ENCODE measurements at places on chromosomes 5 and 9.

DNA sequence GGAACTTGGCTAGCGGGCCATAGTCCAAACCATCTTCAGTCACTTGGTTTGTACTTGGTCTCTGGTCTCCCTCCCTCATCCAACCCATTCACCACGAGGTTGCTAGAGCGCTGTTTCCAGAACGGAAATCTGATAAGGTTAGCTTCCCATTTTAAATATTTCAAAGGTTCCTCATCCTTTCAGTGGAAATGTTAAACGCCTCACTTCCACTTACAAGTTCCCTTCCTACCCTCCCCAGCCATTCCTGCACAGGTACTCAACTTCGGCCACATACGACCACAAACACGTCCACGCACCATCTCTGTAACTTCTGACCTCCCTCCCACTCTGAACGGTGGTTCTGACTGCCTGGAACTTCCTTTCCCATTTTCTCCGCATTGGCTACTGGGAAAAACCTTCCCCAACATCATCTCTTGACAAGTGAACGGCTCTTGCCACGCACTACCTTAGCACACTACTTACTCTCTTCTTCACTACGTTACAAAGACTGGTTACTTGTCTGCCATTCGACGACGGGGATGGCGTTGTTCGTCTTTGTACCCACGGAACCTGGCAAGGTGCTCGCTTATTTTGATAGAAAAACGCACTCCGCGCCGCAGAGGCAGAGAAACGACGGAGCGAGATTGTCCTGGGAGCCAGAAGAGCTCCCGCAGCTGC, 629 bp downstream of the CCNH start:
- DNase-seq: peak; percentile 1

- DNase-seq: no peak
These were observed 52.5 kb downstream of the ZNF474 start for GRCh38 chr5:122181863-122182262.

DNA sequence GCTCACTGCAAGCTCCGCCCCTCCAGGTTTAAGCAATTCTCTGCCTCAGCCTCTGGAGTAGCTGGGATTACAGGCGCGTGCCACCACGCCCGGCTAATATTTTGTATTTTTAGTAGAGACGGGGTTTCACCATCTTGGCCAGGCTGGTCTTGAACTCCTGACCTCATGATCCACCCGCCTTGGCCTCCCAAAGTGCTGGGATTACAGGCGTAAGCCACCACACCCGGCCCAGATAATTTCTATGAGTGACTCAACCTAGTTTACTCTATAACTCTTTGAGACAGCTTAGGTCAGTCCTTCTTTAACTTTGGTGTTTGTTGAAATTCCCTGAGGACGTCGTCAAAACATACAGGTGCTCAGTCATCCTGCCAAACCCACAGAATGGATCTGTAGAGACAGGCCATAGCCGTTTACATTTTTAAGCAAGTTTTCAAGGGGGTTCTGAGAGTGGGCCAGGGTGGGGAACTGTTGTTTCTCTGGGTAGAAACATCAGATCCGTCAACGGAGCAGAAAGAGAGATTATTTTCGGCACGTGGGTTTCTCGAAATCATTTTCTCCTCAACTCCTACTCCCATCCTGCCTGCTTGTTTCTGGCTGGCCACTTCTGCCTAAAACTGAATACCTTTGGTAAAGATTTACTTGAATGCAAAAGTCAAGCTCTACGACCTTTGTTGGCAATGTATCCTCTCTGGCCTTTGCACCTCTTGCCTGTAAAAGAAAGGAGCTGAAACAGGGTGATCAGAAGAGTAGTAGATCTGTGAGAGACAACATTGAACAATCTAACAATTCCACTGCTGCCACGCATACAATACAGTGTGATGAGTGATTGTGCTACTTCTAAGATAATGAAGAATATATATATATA, 6.0 kb upstream of the BOD1 start:
- no peak for DNase-seq

DNA sequence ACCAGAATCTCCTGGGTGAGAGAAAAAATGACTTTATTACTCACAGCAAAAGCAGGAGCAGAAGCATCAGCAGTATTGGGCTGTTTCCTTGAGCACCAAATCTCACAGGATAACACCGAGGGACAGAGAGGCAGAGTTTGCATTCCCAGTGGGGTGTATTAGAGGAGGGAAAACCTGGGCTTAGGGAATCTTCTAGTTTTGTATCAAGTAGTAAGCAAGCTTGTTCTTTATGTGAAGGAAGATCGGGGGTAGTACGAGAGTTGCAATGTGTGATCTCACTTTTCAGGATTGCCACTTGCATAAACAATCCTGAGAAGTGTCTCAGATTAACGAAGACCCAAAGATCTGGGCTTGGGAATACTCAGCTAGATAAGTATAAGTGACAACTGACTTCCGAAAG, 1163.0 kb downstream of the TAF11L14 start:
- DNase-seq: no peak

- no peak for DNase-seq
These were observed 347.4 kb downstream of the PSAT1 start for GRCh38 chr9:78644359-78644758.

- DNase-seq: no peak
These were observed 104.8 kb downstream of the GNA14 start for GRCh38 chr9:77543131-77543822.

DNA sequence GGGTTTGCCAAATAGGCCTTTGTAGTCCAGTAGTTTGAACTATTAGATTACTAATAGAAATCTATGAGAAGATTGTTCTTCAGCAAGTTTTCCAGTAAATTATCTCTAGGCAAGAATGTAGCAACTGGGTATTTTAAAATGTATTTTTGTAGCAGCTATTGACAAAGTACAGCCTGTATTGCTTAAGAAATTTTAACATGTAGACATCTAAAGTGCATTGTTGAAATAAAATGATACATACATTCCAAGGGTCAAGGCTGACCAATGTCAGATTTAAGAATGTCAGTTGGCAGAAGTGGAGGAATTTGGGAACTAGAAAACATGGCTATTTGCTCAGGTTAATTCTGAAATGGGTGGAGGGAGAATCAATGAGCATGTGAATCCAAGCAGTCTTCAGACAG, 57.5 kb upstream of the ZSWIM6 start:
- no peak for DNase-seq

DNA sequence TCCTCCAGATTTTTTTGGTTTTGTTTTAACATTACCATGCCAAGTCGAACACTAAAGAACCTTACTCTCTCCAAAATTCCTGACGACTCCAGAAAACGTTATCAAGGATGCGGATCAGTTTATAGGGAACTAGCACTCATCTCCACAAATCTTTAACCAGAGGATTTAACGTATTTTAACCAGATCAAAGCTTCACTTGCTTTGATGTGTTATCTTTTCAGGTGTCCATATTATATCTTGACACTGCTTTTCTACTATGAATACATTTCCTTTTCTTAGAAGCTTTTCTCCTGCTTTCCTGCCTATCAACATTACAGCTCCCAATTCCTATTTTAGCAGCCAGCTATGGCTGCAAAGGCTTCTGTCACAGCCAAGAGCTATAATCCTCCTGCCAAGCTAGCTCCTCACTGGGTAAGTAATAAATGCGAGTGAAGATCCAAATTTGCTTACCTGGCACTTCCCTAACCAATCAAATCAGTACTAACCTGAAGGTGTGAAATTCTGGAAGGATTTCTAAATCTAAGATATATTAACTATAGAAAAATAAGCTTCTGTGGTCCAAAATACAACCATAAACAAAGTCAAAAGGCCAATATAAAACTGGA, 60.2 kb downstream of the CDC14B start:
- no peak for DNase-seq

DNA sequence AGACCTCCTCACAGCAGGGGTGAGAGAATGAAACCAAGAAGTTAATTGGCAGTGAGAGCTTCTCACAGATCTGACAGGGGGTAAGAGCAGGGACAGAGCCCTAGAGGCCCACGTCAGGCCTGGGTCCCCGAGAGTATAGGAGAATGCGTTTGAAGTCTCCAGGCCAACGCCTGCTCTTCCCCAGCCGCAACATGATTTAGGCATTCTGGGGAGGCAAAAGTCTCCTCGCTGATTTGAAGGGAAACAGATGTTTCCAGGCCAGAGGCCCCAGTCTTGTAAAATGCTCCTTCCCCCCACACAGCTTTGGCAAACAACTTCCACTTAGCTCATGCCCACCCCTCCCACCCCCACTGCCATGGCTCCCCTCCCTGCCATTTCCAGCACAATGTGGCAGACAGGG, 239.2 kb upstream of the TRIM32 start:
- DNase-seq: no peak

GRCh38 chr9:92534674-92535073, 1.1 kb downstream of the ECM2 start:
- no peak for DNase-seq

DNA sequence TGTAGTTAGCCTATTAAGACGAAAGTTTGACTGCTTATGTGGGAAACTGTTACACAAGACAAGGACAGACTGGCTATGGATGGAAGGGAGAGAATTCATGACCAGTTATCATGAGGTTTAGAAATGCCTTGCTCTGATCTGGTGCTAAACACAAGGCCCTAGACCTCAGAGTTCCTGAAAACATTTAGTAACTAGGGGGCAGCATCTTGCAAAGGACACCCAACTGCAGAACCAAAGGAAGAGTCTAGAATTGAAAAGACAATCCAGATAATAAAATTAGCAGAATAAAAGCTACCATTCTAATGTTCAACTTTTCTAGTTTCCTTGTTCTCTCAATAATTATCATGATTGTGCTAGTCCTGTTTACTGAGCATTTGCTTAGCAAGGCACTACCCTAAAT, 130.5 kb upstream of the GPR151 start:
- DNase-seq: no peak

GRCh38 chr9:7656636-7657035, 142.9 kb downstream of the DMAC1 start:
- DNase-seq: no peak

GRCh38 chr5:11054014-11054413, 293.0 kb upstream of the DAP start:
- DNase-seq: no peak

DNA sequence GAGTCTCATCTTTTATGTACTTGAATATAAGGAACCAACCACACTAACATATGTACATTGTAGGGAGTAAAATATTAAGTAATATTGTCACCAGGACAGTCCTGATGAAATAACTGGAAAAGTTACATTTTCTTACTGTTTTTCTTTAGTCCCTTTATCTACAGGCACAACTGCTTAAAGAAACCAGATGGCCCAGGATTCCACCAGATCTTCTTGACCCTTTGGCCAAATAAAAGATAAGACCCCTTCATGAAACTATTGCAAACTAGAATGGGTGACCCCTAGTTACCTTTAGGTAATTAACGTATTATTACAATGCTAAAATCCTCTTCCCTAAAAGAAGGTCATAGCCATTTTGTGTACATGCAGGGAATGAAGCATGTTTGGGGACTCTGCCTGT, 106.3 kb upstream of the FTMT start:
- DNase-seq: no peak

DNA sequence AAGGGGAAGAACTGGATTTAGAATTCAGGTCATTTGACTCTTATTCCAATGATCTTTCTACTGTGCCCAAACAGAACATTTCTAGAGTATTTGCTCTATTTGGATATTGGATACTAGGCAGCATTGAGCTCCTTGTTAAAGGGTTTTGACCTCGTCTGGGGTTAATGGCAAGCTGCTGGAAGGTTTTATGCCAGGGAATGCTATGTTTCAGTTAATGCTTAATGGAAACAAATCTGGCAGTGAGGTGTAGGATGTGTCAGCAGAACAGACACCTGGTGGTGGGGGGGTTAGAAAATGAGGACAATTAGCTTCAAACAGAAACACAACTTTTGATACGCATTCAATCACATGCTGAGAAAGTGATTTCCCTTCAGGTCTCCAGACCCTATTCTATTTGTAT, 51.5 kb downstream of the AGXT2 start:
- DNase-seq: no peak

DNA sequence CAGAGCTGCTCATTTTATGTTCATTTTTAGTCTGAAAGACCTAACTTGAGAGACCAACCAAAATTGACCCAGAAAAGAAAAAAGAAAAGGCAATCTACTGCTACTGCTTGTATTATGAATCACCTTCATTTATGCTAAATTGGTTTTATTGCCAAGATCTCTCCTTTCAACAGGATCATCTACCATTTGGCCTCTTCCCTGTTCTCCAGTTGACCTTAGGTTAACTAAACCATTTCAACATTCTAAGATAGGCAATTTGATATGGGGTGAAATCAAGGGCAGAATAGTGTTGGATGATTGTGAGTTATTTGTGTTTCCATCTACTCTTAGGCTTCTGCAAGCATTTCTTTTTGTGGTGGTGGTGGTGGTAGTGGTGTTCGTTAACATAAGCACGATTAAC, 48.3 kb upstream of the POU4F3 start:
- no peak for DNase-seq

DNA sequence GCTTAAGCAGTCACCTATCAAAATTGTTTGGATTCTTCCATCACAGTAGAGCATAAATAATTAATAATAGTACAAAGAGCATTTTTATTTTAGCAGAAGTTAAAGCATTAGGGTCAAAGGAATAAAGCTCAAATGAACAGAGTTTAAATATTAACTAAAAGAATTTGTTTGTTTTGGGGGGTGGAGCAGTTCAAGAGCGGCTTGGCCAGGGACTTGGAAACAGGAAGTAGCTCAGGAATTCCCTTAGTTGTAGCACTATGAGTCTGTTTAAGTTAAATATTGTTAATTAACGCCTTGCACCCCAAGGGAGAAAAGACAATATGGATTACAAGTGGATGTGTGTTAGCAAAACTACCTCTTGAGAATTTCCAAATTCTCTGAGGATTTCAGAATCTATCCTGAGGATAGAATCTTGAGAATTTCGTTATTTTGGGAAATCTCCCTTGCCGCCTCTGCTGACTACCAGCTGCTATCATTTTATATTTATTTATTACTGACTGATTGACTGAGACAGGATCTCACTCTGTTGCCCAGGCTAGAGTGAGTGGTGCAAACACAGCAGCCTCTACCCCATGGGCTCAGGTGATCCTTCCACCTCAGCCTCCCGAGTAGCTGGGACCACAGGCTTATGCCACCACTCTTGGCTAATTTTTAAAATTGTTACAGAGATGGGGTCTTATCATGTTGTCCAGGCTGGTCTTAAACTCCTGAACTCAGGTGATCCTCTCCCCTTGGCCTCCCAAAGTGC, 96.7 kb upstream of the CHD1 start:
- no peak for DNase-seq

DNA sequence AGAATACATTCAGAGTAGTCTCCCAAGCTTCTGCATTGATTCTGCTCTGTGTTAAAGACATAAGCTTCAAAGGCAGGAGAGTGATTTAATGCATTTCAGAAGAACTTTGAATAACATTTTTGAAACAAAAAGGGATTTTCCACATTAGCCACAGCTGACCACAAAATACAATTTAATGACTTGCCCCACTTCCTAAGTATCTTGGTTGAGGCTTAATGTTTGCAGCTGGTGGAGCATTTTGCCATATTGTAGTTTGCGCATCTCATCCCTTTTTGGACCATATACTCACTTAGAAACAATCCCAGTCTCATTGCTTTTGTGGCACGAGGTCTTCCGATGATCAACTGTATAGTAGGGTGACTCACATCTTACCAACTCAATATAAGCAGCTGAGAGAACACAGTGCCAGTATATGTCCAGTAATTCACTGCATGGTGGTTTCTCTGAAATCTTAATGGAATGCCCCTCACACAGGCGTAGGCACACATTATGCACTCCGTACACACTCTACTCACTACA, 455.8 kb upstream of the PTGER4 start:
- no peak for DNase-seq
